ENCODE measurements at places on chromosomes 12 and 14.
A peak's percentile ranks its signal among the peaks of the same experiment; 100 is the strongest.

GRCh38 chr14:81051547-81051946 lies 96.1 kb downstream of the TSHR start:
- no peak for DNase-seq

GRCh38 chr12:114254998-114255397 lies 150.9 kb downstream of the TBX5 start:
- DNase-seq: no peak

DNA sequence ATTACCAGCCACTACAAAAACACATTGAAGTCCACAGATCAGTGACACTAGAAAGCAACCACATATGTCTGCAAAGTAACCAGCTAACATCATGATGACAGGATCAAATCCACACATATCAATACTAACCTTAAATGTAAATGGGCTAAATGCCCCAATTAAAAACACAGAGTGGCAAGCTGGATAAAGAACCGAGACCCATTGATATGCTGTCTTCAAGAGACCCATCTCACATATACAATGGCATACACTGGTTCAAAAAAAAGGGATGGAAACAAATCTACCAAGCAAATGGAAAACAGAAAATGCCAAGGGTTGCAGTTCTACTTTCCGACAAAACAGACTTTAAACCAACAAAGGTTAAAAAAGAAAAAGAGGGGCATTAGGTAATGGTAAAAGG lies 307.7 kb downstream of the GPHN start:
- no peak for DNase-seq

- DNase-seq: no peak
Measured at GRCh38 chr12:91105807-91106206, 5.5 kb downstream of the LUM start.

- no peak for DNase-seq
Measured at GRCh38 chr14:94128216-94128839, 1.1 kb downstream of the IFI27L2 start.

- no peak for DNase-seq
Measured at GRCh38 chr12:110282300-110282860, 1.3 kb downstream of the ATP2A2 start.

DNA sequence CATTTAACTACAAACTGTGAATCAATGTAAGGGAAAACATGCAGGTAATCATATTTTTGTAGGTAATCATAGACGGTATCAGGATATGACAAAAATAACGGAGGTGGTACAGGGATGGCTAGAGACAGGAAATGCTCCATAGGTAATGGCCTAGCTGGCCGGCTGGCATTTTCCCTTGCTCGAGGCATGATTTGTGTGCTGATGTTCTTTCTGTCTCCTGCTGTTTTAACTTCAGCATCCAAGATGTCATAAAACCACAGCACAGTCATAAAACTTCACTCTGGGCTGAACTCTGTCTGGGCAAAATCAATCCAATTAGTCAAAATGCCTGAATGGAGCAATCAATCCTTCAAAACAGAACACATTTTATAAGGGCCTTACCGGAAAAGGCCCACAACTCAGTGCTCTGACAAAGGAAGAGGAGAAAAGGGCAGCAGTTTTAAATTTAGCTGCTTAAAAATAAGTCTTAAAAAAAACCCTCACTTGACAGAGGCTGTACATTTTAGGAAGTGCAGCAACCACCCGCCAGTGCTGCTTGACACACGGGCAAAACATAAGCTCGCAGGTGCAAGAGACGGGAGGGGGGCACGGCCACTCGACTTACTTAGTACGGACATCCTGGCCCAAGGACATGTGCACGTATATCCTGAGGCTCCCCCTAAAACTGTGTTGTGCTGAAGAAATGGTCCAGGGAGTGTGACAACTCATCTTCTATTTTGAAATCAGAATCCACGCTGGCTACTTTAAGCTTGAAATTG lies 40.5 kb upstream of the GPR68 start:
- no peak for DNase-seq

GRCh38 chr12:30962047-30962446 lies 35.5 kb downstream of the TSPAN11 start:
- DNase-seq: no peak

GRCh38 chr14:69658664-69659261 lies 47.4 kb downstream of the SUSD6 start:
- DNase-seq: no peak

GRCh38 chr14:88364710-88365413 lies 20.6 kb upstream of the SPATA7 start:
- DNase-seq: no peak

- DNase-seq: peak; percentile 82
Measured at GRCh38 chr14:99605299-99605961, 1.4 kb upstream of the CCDC85C start.

GRCh38 chr12:65827827-65828231 lies 3.5 kb downstream of the HMGA2 start:
- DNase-seq: no peak

GRCh38 chr14:51908086-51908485 lies 47.7 kb downstream of the GNG2 start:
- DNase-seq: no peak

DNA sequence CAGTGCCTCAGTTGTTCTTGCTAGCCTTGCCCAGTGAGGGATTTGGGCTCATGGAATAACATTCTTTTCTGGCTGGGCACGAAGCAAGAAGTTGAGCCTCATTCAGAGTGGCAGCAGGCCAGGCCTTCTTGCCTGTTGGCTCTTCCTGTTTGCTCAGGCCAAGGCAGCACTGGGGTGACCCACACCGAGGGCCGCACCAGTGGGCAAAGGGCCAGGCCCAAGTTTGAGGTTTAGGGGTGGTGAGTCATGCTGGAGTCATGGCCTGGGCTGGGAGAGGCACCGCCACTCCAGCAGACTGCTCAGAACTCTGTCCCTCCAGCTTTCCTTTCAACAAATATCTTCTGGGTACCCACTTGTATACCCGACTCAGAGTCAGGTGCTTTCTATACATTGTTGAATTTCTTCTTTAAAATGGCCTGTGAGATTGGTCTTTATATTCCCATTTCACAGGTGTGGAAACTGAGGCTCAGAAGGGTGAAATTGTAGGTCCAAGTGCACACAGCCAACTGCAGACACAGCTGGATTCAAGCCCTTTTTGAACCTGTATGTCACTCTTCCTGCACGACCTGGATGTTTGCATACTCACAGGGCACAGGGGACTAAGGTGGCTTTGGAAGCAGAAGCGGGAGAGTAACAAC lies 279.4 kb downstream of the FOXN3 start:
- no peak for DNase-seq

DNA sequence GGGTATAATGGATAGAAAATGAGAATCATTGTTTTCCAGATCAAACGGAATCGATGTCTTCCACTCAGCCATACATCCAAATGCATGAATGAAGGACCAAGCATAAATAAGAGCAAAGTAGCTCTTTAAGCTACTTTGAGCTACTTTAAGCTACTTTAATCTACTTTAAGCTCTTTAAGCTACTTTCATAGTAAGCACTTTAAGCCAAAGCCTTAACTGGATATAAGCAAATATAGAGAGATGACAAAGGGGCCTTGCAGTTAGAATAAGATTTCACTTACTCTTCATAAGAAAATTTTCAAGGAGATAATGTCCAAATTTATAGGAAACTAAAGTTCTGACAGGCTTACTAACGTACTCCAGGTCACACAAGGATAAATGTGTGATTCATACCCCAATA lies 355.6 kb upstream of the KITLG start:
- DNase-seq: no peak
